Omental fat pad (tissue), 4 donors: ENCODE measurements at places on chromosomes 2 and 18.

GRCh38 chr18:31325051-31325450, 7.1 kb downstream of the DSG1 start:
- DNase-seq = no peak

- DNase-seq = no peak
Measured at GRCh38 chr2:209147981-209148380, 275.9 kb upstream of the MAP2 start.

DNA sequence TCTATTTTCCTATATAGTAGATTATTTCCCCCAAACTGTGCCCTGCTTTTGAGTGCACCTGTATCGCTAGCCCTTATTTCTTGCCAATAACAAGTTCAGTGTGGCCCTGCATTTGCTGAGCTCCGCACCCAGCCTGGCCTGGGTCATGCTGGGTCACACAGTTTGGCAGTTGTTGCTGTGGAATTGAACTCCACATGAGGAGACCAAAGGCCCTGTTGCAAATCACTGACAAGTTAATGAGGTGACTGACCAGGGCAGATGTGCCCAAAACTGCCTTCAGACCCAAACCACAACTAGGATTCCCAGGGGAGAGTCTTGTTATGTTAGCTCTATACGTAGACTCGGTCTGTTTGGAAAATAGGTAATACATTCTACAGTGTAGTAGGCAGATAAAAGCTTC, 31.0 kb downstream of the COL4A4 start:
- DNase-seq = no peak

DNA sequence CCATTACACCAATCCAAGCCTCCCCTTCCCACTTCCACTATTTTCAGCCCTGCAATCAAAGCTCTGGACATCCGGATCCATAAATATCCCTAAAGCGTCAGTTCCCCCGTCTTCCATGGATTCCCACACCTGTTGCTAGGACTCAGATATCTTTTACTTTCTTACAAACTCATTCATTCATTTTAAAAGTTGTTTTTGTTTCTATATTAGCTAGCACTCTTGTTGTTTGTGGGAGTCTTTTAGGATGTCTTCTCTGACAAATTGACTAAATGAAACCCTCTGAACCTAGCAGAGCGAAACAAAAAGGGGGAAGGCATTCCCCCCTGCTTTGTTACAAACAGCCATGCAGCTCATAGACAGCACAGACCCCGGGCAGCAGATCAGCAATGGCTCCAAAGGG, 9.0 kb upstream of the NBAS start:
- DNase-seq = no peak

DNA sequence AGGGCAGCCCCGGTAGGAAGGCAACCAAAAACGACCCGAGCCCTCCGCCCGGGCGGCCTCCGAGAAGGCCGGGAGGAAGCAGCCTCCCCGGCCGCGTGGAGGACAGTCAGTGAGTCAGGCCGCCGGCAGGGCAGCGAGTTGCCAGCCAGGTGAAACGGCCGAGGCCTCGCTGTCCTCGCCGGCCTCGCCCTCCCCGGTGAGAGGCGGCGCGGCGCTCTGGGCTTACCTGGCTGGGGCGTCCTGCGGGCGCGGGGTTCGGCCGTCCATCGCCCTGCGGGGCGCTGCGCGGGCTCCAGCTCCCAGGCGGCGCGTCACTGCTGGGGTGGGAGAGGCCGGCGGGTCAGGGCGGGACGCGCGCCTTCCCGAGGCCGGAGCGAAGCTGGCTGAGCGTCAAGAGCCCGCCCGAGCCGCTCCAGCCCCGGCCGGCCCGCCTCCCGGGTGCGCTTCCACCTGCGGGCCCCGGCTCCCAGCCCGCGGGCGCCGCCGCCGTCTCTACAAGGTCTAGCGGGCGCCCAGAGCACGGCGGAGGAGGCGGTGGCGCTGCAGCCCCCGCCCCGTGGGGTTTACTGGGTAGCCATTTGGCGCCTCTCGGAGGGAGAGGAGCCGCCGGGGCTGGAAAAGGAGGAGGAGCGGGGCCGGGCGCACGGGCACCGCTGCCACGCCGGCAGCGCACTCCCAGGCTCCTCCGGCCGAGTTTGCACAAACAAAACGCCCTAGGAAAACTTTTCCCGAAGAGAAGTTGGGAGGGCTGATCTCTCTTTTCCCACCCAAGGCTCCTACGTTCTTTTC, 499 bp downstream of the COBLL1 start:
- DNase-seq = no peak
